ENCODE measurements at places on chromosomes 12 and 14. TPM values are rescaled to one million over a fixed set of nuclear protein-coding genes. Genes with fewer than 3 reads are reported as not detected.

DNA sequence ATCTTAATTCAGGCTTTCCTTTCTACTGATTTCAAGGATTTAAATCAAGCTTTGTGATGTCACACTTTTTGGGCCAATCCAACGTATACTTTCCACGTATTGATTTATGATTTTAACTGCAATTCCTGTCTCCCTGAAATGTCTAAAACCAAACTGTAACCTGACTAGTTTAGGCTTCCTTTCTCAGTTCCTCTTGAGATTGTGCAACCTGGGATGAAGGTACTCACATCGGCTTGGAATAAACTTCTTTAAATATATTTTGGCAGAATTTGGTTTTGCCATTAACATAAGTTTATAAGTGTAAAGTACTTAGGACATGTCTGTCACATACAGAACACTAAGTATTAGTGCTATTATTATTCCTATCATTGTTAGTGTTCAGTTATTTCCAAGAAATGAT lies 224.6 kb downstream of the CRADD start:
- no peak overlapping the region for H3K27ac ChIP-seq
- H3K4me3 ChIP-seq: no peak overlapping the region
- H3K27me3 ChIP-seq: no peaks in the 10 kb centered on the region
- H3K4me1 ChIP-seq: no peaks in the 10 kb centered on the region

DNA sequence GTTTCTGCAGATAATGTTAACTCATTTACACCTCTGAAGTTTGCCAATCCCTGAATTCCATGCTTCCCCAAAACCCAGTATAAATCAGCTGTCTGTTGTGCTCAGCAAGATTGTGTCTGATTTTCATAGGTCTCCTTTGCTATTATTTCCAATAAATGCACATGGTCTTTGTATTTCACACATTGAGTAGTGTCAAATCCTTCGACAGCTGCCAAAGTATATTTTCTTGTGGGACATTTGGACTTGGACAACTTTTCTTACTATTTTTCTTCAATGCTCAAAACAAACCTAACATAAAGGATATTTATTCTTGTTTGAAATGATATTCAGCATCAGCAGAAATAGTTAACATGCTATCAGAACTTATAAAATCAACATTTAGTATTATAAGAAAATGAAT lies 406.1 kb upstream of the OR4E1 start:
- H3K4me3 ChIP-seq: no peak overlapping the region
- H3K27me3 ChIP-seq: no peaks in the 10 kb centered on the region
- H3K36me3 ChIP-seq: no peaks in the 10 kb centered on the region

GRCh38 chr12:48890657-48891418 lies 25.2 kb upstream of the RND1 start:
- no peaks in the 10 kb centered on the region for H3K36me3 ChIP-seq
- H3K4me1 ChIP-seq: peaks cover 9% of the 10 kb centered on the region
- peaks cover 10% of the 10 kb centered on the region for H3K27me3 ChIP-seq
- no peak for DNase-seq
- peak overlapping the region; percentile 37 for H3K4me3 ChIP-seq

DNA sequence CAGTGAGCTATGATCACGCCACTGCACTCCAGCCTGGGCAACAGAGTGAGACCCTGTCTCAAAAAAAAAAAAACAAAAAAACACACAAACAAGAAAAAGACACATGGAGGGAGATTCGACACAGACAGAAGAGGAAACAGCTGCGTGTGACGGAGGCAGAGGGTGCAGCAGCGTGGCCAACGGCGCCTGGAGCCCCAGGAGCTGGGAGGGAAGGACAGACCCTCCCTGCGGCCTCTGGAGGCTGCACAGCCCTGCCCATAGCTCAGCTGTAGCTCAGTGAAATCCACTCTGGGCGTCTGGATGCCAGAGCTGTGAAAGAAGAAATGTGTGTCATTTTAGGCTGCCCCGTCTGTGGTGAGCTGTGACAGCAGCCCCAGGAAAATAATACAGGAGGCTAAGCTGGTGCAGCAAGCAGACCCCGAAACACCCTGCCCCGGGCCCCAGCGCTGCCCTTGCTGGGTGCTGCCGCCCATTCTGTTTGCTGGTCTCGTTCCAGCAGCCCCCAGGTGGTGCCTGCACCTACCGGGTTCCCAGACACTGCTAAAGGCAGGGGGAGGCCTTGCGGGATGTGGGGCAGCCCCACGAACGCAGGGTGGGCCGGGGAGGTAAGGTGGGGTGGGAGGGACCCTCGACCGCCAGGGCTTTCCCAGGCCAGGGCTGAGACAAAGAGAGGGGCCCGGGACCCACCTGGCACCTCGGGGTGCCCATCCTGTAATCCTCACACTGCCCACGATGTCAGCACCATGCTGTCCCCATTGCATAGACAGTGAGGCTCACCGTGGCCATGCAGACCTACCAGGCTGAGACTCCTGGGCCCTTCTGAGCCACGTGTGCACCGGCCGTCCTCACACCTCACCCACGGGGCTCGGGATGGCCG lies 21.2 kb downstream of the GALNT9 start:
- H3K27me3 ChIP-seq: no peaks in the 10 kb centered on the region
- H3K4me1 ChIP-seq: no peaks in the 10 kb centered on the region
- H3K27ac ChIP-seq: no peak overlapping the region
- no peak overlapping the region for H3K4me3 ChIP-seq
- DNase-seq: no peak

- no peak overlapping the region for H3K27ac ChIP-seq
- no peaks in the 10 kb centered on the region for H3K36me3 ChIP-seq
- DNase-seq: no peak
- H3K4me3 ChIP-seq: no peak overlapping the region
These were observed 527.2 kb downstream of the NRXN3 start for GRCh38 chr14:78697341-78697740.

DNA sequence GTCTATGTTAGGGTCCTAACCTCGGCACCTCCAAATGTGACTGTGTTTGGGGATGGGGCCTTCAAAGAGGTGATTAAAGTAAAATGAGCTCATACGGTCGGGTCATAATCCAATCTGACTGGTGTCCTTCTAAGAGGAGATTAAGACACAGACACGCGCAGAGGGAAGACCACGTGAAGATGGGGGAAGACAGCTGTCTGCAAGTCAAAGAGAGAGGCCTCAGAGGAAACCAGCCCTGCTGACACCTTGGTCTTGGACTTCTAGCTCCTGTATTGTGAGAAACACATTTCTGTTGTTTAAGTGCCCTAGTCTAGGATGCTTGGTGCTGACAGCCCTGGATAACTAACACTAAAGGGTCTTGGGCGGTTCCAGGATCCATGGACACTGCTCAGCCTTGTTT lies 109.6 kb downstream of the DICER1 start:
- peaks cover 12% of the 10 kb centered on the region for H3K4me1 ChIP-seq
- no peaks in the 10 kb centered on the region for H3K27me3 ChIP-seq
- no peak overlapping the region for H3K4me3 ChIP-seq
- H3K27ac ChIP-seq: no peak overlapping the region
- no peaks in the 10 kb centered on the region for H3K36me3 ChIP-seq

DNA sequence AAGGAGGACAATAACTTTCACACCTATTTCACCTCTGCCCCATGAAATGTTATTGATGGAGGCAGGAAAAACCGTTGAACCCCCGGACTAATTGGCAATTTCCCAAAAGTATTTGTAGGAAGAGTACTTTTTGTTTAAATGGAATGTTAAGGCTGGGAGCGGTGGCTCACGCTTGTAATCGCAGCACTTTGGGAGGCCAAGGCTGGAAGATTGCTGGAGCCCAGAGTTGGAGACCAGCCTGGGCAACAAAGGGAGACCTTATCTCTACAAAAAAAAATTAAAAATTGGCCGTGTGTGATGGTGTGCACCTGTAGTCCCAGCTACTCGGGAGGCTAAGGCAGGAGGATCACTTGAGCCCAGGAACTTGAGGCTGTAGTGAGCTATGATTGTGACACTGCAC lies 26.0 kb upstream of the SPTLC2 start:
- H3K4me3 ChIP-seq: peak overlapping the region; percentile 60
- H3K27me3 ChIP-seq: no peaks in the 10 kb centered on the region
- peaks cover 8% of the 10 kb centered on the region for H3K4me1 ChIP-seq
- no peak for DNase-seq
- H3K36me3 ChIP-seq: no peaks in the 10 kb centered on the region

DNA sequence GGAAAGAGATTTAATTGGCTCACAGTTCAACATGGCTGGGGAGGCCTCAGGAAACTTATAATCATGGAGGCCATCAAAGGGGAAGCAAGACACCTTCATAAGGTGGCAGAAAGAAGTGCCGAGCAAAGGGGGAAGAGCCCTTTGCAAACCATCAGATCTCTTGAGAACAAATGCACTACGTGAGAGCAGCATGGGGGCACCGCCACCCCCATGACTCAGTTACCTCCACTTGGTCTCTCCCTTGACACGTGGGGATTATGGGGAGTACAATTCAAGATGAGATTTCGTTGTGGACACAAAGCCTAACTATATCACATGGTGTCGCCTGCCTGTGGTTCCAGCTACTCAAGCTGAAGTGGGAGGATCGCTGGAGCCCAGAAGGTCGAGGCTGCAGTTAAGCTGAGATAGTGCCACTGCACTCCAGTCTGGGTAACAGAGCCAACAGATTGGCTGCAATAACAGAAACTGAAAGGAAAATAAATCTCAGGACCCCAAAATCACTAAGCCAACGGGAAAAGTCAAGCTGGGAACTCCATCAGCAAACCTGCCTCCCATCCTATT lies 10.0 kb upstream of the CDCA4 start:
- no peak overlapping the region for H3K27ac ChIP-seq
- H3K4me1 ChIP-seq: no peaks in the 10 kb centered on the region
- H3K4me3 ChIP-seq: no peak overlapping the region
- no peak for DNase-seq
- H3K27me3 ChIP-seq: no peaks in the 10 kb centered on the region

GRCh38 chr12:85277900-85278597 lies 2.0 kb upstream of the ALX1 start:
- no peaks in the 10 kb centered on the region for H3K36me3 ChIP-seq
- H3K27me3 ChIP-seq: peaks cover 3% of the 10 kb centered on the region
- H3K27ac ChIP-seq: no peak overlapping the region
- H3K4me1 ChIP-seq: peaks cover 20% of the 10 kb centered on the region
- H3K4me3 ChIP-seq: no peak overlapping the region

DNA sequence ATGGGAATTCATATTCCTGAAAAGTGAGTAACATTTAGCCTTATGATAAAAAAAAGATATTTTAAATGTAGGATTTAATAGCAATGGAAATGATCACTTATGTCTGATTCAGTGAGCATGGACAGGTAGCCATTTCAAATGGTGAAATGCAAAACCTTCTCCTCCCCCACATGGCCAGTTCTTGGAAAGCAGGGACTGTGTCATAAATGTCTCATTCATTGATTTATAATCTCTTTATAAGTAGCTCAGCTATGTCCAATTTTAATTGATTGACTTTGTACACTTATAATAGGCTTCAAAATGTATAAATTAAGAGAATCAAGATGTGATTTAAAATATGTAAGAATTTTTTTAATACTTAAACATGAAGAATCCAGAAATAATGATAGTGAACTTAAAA lies 24.6 kb upstream of the SCFD1 start:
- no peak overlapping the region for H3K27ac ChIP-seq
- no peaks in the 10 kb centered on the region for H3K4me1 ChIP-seq
- no peak overlapping the region for H3K4me3 ChIP-seq
- no peak for DNase-seq

DNA sequence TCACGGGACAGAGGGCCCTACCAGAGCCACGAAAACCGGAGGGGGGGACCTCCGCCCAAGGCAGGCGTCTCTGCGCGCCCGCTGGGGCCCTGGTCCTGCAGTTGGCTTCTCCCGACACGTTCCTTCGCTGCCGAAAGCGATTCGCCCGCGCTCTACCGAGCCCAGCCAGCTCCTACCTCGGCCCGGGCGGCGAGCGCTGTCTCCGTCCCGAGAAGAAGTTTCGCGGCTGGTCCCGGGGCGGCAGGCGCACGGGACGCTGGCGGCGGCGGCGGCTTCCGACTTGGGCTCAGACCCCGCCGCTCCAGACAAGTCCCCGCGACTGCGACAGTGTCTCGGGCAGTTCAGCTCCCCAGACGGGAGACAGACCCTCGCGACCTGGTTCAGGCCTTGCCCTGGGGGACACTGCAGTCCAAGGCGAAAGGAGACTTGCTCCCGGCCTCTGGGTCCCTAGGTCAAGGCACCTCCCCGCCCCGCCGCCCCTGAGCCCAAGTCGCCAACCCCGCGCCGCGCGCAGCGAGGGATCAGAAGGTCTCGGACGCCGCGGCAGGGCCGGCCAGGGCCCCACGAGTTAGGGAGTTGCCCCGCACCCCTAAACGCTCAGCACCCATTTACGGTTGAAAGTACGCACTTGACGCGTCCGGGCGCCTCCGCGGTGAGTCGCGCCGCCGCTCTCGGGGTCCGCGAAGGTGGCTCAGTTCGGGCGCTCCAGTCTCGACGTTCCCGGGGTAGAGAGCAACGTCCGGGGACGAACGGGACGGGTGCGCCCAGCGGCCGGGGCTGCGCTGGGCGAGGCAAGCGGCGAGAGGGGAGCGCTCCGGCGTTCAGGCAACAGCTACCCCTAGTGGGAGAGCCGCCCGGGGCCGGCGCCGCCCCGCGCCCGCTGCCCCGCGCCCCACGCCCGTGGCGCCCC lies 1.4 kb upstream of the DIO3 start:
- peak overlapping the region; percentile 55 for H3K27ac ChIP-seq
- no peaks in the 10 kb centered on the region for H3K36me3 ChIP-seq
- H3K4me3 ChIP-seq: peak overlapping the region; percentile 60
- peaks cover 86% of the 10 kb centered on the region for H3K27me3 ChIP-seq
- peaks cover 49% of the 10 kb centered on the region for H3K4me1 ChIP-seq

DNA sequence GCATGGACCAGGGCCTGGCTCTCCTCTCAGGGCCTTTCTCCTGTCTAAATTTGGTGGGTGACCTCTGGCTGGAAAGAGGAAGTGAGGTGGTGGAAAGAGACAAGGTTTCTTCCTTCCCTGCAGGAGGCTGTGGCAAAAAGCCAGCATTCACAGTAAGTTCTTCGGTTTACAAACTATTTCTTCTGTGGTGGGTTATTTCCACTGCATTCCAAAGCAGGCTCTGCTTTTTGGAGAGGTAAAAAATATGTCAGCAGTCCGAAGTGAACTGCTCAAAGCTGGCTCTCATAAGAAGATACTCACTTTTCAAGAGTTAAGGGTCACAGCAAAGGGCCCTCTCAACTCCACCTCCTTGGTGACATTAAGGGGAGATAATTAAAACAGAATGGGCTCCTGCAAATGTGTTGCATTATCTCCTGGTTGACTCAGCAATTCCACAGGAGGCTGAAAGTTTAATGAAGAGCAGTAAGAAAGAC lies 48.9 kb upstream of the POC1B start:
- no peaks in the 10 kb centered on the region for H3K36me3 ChIP-seq
- H3K27ac ChIP-seq: no peak overlapping the region
- H3K4me1 ChIP-seq: no peaks in the 10 kb centered on the region
- no peak overlapping the region for H3K4me3 ChIP-seq
- no peak for DNase-seq

- no peaks in the 10 kb centered on the region for H3K27me3 ChIP-seq
- no peaks in the 10 kb centered on the region for H3K36me3 ChIP-seq
- no peak overlapping the region for H3K27ac ChIP-seq
These were observed 33.7 kb upstream of the PPP1CC start for GRCh38 chr12:110776410-110776809.

- DNase-seq: no peak
- H3K27ac ChIP-seq: no peak overlapping the region
- no peaks in the 10 kb centered on the region for H3K36me3 ChIP-seq
- no peaks in the 10 kb centered on the region for H3K27me3 ChIP-seq
These were observed 13.2 kb upstream of the NPAS3 start for GRCh38 chr14:32925439-32925838.

Gene WSCD2
- total RNA-seq: 34.3 TPM

Gene SMCO2
- total RNA-seq: not detected

Gene RNASE1
- total RNA-seq: 277 TPM

Gene ZBTB42
- total RNA-seq: 5.3 TPM

Gene C1QL4
- not detected for total RNA-seq

Gene ACOT6
- total RNA-seq: not detected

Measured in esophagus muscularis mucosa (tissue), 4 donors.